ENCODE measurements at places on chromosomes 7 and 10. TPM values are rescaled to one million over a fixed set of nuclear protein-coding genes. Genes with fewer than 3 reads are reported as not detected.

- DNase-seq = no peak
Measured at GRCh38 chr10:118307220-118307619, 34.9 kb downstream of the FAM204A start.

DNA sequence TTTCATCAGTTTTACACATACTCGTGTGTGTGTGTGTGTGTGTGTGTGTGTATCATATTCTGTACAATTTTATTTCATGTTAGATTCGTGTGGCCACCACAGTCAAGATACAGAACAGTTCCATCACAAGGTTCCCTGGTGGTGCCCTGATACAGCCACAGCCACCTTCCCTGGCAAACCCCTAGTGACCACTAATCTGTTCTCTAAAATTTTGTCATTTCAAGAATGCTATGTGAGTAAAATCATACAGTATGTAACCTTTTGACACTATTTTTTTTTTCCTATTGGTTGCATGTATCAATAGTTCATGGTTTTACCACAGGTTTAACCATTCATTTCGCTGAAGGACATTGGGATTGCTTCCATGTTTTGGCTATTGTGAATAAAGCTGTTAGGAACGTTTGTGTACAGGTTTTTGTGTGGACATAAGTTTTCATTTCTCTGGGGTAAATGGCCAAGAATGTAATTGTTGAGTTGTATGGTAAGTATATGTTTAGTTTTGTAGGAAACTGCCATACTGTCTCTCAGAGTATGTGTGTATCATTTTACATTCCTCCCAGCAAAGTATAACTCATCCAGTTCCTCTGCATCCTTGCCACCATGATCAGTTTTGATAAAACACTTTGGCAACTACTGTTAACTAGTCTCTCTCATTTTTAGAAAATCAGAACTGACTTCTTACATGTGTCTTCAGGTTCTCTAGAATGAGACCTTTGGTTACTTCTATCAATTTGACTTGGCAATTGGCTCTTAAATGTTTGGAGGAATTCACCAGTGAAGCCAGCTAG lies 20.6 kb downstream of the KLHDC10 start:
- no peak for DNase-seq

GRCh38 chr10:18476076-18476647 lies 175.2 kb downstream of the NSUN6 start:
- no peak for DNase-seq

DNA sequence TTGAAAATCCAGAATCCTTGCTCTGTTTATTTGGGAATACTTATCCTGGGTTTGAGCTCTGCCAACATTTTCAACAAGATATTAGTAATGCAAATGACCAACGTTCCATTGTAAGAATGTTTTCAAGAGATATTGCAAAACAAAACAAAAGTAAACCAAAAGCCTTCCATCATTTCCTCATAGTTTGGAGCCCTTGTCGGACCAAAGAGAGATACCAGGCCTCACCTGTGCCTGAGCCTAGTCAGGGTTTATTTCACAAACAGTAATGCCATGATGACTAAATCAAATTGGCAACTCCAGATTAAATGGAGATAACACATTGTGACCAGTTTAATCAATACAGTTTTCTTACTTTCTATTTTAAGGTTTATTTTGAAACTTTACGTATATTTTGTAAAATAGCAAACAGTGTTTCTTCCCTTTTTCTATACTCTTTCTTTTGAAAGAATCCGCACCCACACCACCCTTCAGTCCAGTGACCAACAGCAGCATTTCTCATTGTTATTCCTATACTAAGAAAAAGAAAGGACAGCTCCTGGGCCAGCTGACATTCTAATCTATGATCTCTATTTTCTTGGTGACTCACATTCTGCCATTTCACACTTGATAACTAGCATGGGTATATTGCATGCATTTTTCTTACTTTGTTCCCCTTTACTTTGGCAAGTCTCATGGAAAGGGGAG lies 168.5 kb upstream of the MEOX2 start:
- DNase-seq = no peak

GRCh38 chr7:108008240-108008639 lies 5.3 kb upstream of the LAMB1 start:
- no peak for DNase-seq

- DNase-seq = no peak
Measured at GRCh38 chr10:99357691-99358090, 28.5 kb downstream of the CNNM1 start.

GRCh38 chr7:92621026-92621540 lies 30.9 kb upstream of the FAM133B start:
- DNase-seq = peak; percentile 61

DNA sequence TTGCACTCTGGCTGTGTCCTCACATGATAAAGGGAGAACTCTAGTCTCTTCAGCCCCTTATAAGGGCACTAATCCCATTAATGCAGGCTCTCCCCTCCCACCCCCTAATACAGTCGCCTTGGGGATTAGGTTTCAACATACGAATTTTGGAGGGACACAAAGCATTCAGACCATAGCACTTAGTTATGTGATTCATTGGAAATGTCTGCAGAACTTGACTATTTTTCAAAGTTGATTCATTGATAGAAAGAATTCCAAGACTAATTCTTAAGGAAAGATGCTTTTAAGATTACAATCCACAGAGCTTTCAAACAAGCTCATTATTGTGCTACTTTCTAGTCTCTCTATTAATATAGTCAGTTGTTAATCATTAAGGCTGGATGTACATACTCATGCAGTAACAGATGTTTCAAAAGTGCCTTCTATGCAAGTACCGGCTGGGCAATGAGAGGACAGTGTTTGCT lies 85.3 kb upstream of the RPA3 start:
- DNase-seq = no peak

DNA sequence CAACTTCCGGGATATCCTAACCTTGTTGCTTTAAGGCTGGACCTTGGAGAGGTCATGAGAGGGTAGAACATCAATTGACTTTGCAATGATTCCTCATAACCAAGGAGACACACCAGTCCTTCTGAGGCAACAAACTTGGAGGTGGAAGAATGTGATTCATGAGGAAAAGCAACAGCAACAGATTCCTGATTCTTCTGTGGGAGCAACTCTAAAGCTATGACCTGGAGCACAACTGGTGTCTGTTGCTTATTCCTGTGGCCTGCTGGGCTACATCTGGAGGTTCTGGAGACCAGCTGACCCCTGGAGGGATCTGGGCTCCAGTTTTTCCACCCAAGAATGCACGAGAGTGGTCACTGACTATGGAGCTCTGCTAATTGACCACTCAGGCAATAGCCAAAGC lies 116.6 kb downstream of the CREB5 start:
- DNase-seq = no peak

DNA sequence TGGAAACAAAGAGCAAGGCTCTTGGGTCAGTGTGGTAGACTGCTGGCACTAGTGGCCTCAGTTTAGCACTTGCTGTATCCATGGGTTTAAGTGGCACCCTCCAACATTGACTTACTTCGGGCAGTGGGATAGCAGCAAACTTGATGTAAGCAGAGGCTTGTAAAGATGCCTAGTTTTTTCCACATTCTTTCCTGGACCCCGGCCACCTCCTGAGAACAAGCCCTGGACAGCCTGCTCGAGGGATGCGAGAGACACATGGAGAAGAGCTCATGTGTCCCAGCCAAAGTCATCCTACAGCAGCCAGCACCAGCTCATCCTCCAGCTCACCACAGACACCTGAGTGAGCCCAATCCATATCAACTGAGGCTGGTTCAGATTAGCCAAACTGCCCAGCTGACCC lies 142.7 kb upstream of the PCBD1 start:
- no peak for DNase-seq

DNA sequence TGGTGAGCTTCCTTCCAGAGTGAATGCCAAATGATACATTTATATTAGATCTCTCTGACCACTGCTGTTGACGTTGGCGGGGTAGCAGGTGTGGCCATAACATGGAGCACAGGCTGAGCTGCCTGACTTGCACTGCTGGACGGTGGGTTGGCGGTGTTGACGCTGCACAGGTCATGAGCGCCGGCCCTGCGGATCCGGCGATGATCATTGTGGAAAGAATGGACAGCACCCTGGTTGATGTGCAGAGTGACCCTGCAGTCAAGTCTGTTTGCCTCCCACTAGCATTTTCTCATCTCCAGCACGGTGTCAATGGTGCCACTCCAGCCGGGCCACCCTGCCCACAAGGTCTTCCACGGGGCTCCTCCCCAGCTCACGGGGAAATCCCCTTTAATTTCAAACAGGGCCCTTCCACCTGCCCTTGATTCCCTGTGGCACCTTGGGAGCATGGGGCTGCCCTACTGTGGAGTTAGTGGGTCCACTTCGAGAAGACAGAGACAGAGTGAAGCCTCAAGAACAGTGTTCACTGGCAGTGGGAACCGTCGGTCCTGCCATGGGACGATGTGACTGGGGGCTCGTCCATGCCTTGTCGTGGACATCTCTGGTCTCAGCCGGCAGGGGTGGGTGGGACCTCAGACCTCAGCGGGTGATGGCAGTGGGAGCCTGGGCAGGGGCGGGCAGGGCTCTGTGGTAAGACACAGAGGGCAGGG lies 613.5 kb downstream of the PTPRN2 start:
- DNase-seq = no peak

GRCh38 chr10:46555713-46556514 lies 544 bp downstream of the GPRIN2 start:
- no peak for DNase-seq

- DNase-seq = no peak
Measured at GRCh38 chr7:113562242-113562641, 356.6 kb downstream of the PPP1R3A start.

DNA sequence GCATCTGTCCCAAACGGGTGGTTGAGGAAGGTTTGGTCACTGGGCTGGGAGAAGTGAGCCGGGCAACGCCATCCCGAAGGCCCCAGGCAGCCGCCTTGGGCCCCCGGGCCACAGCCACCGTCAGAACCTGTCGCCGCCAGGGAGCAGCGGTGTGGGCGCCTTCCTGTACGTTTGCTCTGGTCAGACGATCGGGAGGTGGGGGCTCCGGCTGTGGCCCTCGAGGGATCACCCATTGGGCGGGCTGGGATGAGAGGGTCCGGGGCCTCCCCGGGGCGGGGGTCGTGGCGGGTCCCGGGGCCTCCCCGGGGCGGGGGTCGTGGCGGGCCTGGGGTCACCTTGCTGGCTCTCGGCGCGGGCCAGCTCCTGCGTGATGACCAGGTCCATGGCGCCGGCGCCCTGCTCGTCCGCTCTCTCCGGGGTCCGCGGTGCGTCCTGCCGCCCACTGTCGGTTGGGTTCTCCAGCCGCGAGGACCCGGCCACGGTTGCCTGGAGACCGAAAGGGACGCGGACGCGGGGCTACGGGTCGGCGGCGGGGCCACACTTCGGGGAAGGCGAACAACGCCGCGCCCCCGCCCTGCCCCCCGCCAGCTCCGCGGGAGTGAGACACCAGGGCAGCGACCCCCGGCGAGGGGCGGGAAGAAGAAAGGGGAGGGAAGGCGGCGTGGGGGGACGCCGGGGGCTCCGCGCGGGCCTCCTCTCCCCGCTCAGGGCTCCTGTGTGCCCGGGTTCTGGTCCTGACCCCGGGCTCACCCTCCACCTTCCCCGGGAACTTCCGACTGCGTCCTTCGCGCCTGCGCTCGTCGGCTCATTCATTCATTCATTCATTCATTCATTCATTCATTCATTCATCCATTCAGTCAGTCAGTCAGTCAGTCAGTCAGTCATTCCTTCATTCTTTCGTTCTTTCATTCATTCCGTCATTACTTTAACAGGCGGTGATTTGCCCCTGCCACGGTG lies at the start of gene CFAP46:
TSS of gene CFAP46 (minus strand) at position 470 of the 957 bp plus-strand sequence. CDS start at position 384, 86 bp downstream.
- DNase-seq = no peak

DNA sequence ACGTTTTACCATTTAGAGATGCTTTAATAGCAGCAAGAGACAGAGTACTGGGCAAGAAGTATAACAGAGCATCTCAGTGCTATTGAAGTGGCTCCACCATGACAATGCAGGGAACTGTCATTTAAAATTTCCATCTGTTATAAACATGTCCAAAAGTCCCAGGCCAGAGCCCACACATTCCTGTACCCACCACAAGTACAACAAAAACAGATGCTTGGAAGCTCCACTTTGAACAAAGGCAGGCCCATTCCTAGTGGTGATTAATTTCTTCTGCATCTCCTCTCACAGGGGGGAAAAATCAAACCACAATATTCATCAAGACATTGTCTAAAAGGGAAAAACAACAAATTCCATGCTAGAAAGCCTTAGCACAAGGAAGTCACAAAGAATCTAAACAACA lies 627.9 kb downstream of the PARD3 start:
- no peak for DNase-seq

- DNase-seq = no peak
Measured at GRCh38 chr10:66307826-66308225, 618.0 kb upstream of the LRRTM3 start.

The ASB10 gene
- not detected for total RNA-seq

The LZTS2 gene
- 123 TPM for total RNA-seq

The GTPBP10 gene
- total RNA-seq = 25.6 TPM

The SLC18A2 gene
- 0.29 TPM for total RNA-seq

The HOXA1 gene
- total RNA-seq = 0.28 TPM

The ITGB8 gene
- total RNA-seq = 14.4 TPM
